ENCODE measurements at places on chromosomes 11 and 22.

- DNase-seq = no peak
Observed at GRCh38 chr22:38864361-38865191, 7.4 kb downstream of the CBX6 start.

GRCh38 chr11:46493791-46494190 is 100.0 kb downstream of the AMBRA1 start:
- DNase-seq = peak; percentile 13

DNA sequence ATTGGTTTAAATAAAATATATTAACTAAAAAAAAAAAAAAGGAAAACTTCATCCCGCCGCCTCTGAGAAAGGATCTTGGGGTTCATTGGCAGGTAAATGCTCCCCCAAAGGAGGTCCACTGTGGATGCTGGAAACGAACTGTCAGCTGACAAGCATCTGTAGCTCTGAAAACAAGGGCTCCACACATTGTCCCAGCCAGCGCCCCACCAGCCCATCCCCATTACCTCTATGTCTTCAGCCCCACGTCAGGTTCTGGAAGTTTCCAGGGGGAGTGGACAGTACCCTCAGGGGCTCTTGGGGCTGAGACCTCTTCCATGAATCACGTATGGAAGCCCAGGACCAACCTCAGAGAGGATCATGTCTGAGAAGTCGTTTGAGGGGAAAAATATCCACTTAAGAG is 66.4 kb upstream of the WNT7B start:
- DNase-seq = no peak

DNA sequence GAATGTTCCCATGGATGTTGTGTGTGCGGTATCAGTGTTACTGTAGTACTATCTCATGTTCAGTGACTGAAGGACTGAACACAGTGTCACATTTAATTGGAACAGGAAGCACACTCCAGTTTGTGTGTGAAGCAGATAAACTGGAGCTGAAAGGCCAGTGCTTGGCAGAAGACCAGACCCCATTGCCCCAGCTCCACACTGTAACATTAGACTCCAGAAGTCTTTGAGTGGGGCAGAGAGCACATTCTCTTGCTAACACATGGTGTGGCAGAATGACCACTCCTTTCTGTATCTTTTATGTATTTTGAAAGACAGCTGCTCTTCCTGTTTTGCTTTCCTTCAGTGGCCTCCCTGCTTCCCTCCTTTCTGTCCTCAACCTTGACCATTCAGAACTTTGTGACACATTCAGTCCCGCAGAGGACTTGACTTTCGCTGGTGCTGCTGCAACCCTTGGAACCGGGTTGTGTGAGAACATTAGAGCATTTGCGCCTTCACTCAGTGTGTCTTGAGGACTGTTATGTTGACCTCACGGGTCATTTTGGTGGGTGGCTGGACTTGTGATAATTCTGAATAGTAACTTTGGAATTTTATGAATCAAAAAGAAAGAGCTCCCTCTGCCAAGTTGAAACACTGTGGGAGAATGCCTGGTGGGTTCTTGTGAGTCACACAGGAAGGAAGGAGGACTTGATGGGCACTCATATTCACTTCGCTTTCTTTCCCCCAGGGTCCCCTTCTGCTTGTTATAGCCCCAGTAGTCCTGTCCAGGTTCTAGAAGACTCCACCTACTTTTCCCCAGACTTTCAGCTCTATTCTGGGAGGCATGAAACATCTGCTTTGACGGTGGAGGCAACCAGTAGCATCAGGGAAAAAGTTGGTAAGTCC is 26.4 kb downstream of the AMOTL1 start:
- peak; percentile 95 for DNase-seq
